ENCODE measurements at places on chromosomes 13 and 19. TPM values are rescaled to one million over a fixed set of nuclear protein-coding genes. Genes with fewer than 3 reads are reported as not detected.

Gene NLRP12
- total RNA-seq: not detected

Gene PDE4C
- 1.6 TPM for total RNA-seq

Gene LONP1
- 56.1 TPM for total RNA-seq

Gene TECR
- 186 TPM for total RNA-seq

Gene ZNF266
- total RNA-seq: 35.4 TPM

DNA sequence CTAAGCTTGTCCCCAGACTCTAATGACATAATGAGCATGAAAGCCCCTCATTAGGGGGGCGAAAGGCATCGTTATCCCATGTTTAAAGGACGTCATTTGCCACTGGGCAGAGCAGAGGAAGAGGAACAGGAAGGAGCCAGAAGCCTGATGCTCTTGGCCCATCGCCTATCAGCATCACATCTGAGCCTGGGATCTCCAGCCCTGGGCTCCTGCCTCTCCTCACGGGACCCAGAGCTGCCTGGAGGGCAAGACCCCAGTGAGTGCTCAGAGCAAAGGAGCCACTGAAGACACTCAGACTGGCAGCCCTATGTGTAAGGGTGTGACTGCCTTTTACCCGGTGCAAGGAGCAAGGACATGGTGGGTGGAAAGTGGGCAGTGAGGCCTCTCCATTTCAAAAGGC lies 115.0 kb upstream of the ZNF507 start:
- H3K27me3 ChIP-seq: peaks cover 76% of the 10 kb centered on the region
- DNase-seq: no peak
- no peaks in the 10 kb centered on the region for H3K36me3 ChIP-seq
- H3K27ac ChIP-seq: no peak overlapping the region
- H3K4me1 ChIP-seq: no peaks in the 10 kb centered on the region

- no peak for DNase-seq
- peaks cover 1% of the 10 kb centered on the region for H3K4me1 ChIP-seq
- peaks cover 72% of the 10 kb centered on the region for H3K27me3 ChIP-seq
- no peaks in the 10 kb centered on the region for H3K36me3 ChIP-seq
Observed at GRCh38 chr19:12828494-12828893, 5.9 kb downstream of the RTBDN start.

GRCh38 chr19:48945415-48945814 lies 9.3 kb upstream of the BAX start:
- DNase-seq: no peak
- H3K4me3 ChIP-seq: no peak overlapping the region
- H3K27ac ChIP-seq: no peak overlapping the region
- H3K36me3 ChIP-seq: peaks cover 1% of the 10 kb centered on the region

GRCh38 chr13:92320323-92320722 lies 906.3 kb upstream of the GPC6 start:
- H3K4me3 ChIP-seq: no peak overlapping the region
- H3K36me3 ChIP-seq: no peaks in the 10 kb centered on the region
- H3K27ac ChIP-seq: no peak overlapping the region

- no peak overlapping the region for H3K27ac ChIP-seq
- H3K36me3 ChIP-seq: no peaks in the 10 kb centered on the region
- no peak overlapping the region for H3K4me3 ChIP-seq
Observed at GRCh38 chr19:34725400-34725799, 8.6 kb upstream of the ZNF181 start.

- H3K4me1 ChIP-seq: no peaks in the 10 kb centered on the region
- H3K36me3 ChIP-seq: peaks cover 16% of the 10 kb centered on the region
- no peak overlapping the region for H3K4me3 ChIP-seq
- H3K27me3 ChIP-seq: no peaks in the 10 kb centered on the region
- peak overlapping the region; percentile 33 for H3K27ac ChIP-seq
Observed at GRCh38 chr19:44664976-44665375, 6.3 kb upstream of the CEACAM19 start.

DNA sequence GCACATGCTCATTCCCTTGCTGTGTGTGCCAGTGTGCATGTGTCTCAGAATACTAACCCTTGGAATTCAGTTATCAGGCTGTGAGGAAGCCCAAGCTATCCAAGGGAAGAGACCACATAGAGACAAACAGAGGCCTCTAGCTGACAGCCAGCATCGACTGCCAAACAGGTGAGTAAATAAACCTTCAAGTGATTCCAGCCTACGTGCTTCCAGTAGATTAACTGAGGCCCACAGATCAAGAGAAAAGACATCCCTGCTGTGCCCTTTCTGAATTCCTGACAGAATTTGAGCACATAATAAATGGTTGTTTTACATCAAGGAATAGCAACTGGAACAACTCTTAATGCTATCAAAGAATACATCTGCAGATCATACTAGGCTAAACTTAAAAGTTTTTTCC lies 17.5 kb downstream of the ZC3H13 start:
- no peaks in the 10 kb centered on the region for H3K4me1 ChIP-seq
- H3K27ac ChIP-seq: no peak overlapping the region
- DNase-seq: no peak
- no peaks in the 10 kb centered on the region for H3K27me3 ChIP-seq
- H3K4me3 ChIP-seq: no peak overlapping the region
- H3K36me3 ChIP-seq: peaks cover 45% of the 10 kb centered on the region

- H3K27ac ChIP-seq: no peak overlapping the region
- H3K4me1 ChIP-seq: peaks cover 14% of the 10 kb centered on the region
- no peaks in the 10 kb centered on the region for H3K27me3 ChIP-seq
- peaks cover 2% of the 10 kb centered on the region for H3K36me3 ChIP-seq
- DNase-seq: no peak
- no peak overlapping the region for H3K4me3 ChIP-seq
Observed at GRCh38 chr13:39284801-39285388, 246.6 kb downstream of the NHLRC3 start.

DNA sequence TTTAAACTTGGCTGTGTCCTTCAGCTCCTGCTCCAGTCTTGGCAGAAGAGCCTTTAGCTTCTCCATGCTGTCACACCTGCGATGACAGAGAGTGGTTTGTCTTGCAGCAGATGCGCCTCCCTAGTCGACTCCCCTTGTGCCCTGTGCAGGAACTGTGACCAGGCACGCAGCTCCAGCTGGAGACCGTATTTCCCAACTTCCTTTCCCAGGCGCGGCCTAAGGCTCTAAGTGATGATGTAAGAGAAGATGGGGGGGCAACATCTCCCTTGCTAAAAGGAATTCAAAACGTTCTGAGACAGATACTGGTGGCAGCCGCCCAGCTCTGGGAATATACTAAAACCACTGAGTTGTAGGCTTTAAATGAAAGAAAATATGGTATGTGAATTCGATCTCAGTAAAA lies 16.3 kb downstream of the DCUN1D2 start:
- DNase-seq: no peak
- no peaks in the 10 kb centered on the region for H3K27me3 ChIP-seq
- H3K4me3 ChIP-seq: no peak overlapping the region
- H3K27ac ChIP-seq: no peak overlapping the region
- H3K36me3 ChIP-seq: peaks cover 42% of the 10 kb centered on the region
